Stimulated activated CD4-positive, alpha-beta T cell treated with anti-CD3 and anti-CD28 coated beads, Interleukin-15, amount 100 ng/mL, for 24 hours (primary cell): ENCODE measurements at places on chromosomes 2 and 18.
A peak's percentile ranks its signal among the peaks of the same experiment; 100 is the strongest.

DNA sequence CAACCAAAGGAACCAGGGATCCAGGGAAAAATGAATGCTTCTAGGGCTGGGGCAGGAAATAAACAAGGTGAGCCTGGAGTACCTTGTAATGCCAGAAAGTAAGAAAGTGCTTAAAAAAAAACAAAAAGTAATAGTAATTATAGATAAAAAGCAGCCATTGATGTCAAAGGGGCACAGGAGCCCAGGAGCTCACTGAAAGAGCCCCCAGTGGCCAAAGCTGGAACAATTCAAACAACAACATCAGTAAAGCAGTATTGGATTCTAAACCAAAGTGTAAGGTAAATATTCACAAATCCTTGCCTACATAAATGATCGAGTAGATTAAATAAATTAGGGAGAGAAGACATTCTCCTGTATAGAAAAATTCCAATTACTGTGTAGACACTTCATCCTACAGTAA is 114.3 kb upstream of the ARL4C start:
- DNase-seq, result peak; percentile 7

DNA sequence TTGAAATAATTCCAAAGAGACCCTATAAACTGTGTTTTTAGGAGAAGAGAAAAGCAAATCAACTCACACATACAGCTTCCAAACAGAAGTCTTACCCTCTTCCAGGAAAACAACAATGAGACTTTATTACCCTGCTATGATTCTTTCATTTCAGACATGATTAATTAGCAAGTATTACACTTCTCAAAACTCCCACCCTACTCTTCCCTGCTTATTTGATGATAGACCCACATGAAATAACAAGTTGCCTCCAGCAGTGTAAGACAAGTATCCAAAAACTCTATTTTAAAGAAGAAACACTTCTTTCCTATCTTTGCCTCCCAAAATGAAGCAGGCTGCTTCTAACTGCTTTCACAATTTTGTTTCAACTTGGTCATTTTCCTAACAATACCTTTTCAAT is 4.1 kb downstream of the FIGN start:
- DNase-seq, result no peak

- no peak for DNase-seq
Measured at GRCh38 chr2:39545957-39546356, 108.9 kb upstream of the MAP4K3 start.

DNA sequence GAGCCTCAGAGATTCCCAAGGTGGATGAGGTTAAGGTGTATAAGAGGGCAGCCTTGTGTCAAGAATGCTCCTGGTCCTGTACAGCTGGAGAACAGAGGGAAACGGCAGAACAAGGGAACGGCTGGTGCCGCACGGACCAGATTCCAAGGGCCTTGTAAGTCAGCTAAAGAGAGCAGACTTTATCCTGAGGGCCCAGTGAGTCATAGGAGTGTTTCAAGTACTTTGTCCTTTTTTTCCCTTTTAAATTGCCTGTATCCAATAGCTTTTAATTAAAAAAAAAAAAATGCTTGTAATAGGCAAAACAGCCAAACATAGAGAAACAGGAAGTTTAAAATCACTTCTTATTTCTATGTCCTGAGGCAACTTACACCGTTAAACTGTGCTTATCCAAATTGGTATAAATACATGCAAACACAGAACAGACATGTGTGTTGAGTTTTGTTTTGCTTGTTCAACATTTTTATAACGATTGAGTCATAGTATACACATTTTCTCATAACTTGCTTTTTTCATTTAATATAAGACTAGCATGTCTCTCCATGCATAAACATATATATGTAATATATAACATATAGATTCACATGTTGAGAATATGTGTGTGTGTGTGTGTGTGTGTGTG is 42.1 kb upstream of the EVA1A start:
- no peak for DNase-seq

DNA sequence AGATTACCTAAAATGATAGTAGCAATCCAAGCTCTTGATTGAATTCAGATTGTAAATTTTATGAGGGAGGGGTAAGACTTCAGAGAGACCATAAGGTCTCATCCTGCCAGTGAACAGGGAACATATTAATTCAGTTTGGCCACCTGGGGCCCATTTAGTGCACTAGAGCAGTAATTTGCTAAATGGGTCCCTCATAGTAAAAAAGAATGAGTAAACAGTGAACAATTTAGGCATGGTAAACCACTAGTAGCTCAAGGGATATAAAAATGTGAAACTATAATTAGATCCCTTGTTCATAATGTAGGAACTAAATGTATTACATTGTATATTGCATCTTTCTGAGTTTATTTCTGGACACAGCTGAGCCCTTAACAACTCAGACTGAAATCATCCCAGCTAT is 4.9 kb upstream of the PHLPP1 start:
- DNase-seq, result no peak
